CD4-positive, alpha-beta T cell (primary cell): ENCODE measurements at places on chromosomes 5 and 9.

GRCh38 chr5:138128334-138128733 is 10.9 kb downstream of the NME5 start:
- DNase-seq = no peak

- DNase-seq = no peak
These were observed 62.5 kb upstream of the DNAH5 start for GRCh38 chr5:14006823-14007520.

DNA sequence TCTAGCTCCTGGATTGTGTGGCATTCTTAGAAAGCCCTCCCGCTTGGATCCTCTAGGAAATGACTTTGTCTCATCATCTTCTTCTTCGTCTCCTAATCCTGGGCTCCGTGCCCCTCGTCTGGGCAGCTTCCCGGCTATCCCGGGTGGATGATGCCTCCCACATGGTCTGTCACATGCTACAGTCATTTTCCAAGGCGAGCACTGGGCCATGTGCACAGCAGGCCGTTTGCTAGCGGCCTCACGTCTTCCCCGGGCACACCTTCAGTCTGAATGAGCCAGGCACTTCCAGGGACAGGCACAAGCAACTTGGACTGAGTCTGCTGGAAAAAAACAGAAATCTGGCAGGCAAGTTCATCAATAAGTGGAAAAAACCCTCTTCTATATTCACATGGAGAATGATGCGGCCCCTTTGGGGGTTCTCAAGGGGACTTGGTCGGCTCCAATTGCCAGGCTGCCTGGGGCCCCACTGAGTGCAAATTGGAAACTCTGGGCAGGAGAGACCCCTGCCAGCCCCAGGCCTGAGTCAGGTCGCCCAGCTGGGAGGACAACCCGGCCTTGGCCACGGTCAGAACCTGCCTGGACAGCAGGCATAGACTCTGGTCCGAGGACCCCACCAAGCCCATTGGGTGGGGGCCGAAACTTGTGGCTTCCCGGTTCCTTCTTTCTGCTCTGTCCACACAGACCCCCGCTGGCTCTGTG is 11.1 kb upstream of the WNK2 start:
- no peak for DNase-seq

DNA sequence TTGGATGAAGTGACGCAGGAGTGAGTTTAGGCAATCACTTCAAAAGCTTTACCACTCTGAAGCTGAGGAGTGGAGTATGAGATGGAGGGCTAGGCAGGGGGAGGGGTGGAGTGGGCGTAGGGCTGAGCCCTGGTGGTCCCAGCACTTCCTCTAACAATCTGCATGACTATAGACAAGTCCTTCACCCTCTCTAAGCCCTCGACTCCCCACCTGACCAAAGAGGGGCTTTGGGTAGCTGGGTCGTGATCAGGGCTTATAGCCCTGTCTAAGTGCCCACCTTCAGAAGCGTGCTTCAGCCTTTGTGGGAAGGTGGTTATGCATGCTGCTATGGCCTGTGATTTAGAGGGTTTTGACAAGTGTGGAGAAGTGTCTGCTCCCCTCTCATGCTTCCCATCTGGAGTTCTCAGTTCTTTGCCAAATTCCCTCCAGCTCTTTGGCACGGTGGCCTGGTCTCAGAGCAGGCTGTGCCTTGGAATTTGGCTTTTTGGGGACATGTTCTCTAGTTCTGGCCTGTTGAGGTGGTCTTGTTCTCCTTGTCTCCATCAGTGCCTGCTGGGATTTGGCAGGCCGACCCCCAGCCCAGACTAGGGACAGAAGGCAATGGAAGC is 53.0 kb downstream of the ACTBL2 start:
- DNase-seq = no peak

GRCh38 chr9:137431416-137431931 is 8.3 kb downstream of the NOXA1 start:
- no peak for DNase-seq

DNA sequence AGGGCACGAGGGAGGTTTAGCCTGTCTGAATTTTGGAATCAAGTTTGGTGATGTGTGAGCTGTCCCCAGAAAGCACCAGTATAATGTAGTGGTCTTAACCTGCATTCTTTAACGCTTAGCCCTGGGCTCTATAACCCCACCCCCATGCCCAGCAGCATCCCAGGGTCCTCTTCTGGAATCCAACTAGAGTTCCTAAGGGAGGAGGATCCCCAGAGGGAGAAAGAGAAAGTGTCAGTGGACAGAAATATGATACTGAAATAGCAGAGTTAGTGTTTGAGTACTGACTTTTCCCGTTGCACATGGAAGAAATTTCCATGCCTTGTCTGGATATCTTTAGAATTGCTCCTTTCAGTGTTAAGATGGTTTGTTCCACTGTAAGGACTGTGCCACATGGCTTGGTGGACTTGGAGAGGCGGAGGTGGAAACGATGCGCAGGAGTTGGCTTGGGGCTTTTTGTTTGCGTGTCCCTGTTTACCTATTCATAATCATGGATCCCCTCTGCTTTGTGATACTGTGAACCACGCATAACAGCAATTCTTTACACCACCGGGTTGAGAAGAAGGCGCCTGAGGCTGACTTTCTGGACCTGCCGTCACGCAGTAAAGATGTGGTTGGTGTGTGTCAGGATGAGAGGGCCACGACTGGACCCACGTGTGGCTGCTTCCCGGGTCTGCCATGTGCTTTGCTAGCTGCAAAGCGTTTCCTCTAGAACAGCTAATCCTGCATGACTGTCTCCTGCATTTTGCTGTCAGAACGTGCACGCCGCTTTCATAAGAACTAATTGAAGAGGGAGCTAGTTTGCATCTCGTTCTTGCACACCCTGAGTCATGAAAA is 142.3 kb downstream of the SMARCA2 start:
- DNase-seq = peak; percentile 49

DNA sequence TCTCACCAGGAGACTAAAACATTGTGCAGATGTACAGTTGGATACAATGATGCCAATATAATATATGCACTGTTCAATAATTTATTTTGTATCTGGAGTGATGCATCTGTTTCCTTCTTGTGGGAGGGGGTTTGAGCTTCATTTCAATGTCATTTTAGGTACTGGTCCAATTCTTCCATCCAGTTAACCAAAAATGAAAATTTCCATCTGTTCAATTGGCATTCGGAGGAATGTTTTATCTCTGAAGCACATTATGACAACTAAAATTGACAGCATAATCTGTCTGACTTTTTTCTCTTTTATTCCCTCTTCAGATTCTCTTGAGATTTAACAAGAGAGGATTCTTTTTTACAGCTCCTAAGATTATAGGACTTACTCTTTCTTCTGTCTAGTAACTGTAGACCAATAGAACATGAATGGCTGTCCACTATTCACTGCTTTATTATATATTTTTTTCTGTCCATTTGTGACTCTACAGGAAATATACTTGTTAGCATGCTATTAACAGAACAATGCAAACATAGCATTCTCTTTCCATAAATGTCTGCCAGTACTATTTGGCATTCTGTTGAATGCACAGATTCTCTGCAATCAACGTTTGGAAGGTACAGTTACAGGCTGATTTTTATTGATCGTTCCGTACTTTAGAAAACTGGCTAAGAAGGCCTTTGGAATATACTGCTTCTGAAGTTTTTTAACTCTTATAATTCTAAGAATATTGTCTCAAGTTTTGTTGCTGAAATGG is 57.8 kb downstream of the NDUFAF2 start:
- DNase-seq = no peak

DNA sequence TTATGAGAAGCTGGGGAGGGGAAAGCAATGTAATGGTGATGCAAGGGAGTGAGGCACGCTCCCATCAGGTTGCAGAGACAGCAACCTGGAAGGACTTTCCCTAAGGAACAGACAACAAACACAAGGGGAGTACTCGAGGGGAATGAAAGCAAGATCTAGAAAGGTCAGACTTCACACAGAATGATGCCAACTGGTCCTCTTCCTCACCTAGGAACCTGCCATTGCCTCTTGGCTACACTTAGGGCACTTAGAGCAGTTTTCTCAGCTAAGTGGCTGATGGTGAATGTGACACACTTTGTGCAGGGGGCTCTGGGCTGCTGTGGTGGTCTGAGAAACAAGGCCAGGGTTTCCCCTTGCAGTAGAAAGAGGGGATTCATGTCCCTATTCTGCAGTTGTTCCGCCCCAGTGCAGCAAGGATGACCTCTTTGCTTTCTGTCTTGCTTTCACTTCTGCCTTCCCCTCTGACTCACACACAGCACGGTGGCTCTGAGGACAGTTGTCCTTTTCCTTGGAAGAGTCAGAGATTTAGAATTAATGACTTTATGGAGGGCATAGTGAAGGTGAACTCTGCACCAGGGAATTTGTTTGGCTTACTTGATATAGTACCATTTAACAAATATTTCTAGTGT is 394.0 kb upstream of the KLF4 start:
- no peak for DNase-seq

DNA sequence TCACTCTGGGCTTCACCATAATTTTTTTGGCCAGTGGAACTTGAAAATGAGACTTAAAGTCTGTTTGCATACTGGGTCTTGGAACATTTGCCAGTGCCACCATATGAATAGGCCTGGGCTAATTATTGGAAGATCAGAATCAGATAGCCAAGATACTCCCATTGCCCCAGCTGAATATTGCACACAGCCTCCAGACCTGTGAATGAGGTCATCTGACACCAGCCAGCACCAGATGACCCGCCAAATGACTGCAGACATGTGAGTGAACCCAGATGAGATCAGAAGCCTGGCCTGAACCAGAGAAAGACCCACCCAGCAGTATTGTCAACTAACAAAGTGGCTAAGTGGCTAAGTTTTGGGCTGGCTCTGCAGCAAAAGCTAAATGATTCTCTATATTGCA is 220.5 kb upstream of the MPDZ start:
- DNase-seq = no peak

GRCh38 chr5:154402611-154403010 is 43.2 kb upstream of the SAP30L start:
- no peak for DNase-seq

DNA sequence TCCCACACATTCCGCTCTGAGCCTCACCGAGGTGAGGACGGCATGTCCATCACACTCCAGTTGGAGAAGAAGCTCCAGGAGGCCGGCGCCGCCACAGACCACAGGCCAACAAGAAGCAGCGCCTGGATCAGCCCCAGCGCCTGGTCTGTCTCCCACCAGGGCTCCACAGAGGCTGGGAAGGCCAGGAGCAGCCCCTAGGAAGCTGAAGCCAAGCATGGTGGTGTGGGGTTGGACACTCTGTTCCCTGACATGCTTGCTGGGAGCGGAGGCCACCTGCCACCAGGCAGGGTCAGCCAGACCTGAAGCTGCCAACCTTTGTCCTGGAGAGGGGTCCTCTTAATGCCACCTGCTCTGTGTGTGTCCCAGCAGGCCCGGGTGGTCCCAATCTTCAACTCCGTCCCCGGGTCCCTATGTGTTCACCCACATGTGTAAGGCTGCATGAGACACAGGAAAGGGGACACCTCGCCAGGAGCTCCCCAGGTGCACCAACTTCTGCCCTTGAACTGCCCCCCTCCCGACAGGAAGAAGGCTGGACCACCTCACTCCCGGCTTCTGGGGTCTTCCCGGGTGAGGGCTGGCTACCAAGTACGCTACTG is 140.1 kb upstream of the PPP1R26 start:
- DNase-seq = no peak

- DNase-seq = no peak
These were observed 46.2 kb upstream of the PWWP2A start for GRCh38 chr5:160165137-160166068.

- no peak for DNase-seq
These were observed 2191.0 kb upstream of the ACO1 start for GRCh38 chr9:30193421-30193820.

- no peak for DNase-seq
These were observed 218.8 kb upstream of the NR4A3 start for GRCh38 chr9:99602854-99603253.

GRCh38 chr5:133391354-133392136 is 220.8 kb downstream of the FSTL4 start:
- DNase-seq = no peak

GRCh38 chr5:138077064-138077696 is 6.7 kb upstream of the WNT8A start:
- DNase-seq = peak; percentile 46

DNA sequence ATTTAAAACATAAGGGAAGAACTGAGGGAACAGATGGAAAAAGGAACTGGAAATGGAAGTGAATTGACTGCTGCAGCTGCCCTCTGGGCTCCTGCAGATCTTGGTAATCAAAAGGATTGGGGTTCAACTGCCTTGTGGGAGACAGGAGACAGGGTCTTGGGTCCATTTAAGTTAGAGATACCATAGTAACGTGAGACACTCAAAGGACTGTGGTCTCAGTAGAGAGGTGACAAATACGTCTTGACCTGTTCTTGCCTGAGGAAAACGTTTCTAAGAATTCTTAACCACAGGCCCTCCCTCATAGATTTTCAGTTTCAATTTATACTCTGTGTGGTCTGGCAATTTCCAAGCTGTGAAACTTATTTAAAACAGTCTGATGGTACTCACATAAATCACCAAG is 100.8 kb upstream of the DHFR start:
- no peak for DNase-seq

DNA sequence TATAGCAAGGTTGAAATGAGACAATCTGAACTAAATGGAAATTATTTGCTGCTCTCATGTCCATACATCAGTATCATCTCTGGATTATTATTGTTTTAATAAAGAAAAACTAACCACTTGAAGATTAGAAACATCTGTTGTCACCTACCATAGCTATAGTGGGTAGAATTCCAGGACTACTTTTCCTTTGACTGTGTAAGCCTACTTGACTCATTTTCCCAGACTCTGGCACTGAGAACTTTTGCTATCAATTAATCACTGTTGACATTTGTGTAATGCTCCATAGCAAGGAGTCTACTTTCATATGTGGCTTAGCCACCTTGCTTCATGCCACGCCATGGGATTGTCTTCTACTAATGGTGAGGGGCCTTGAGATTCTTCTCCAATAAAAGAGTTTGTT is 59.9 kb upstream of the ARRDC3 start:
- DNase-seq = no peak

- DNase-seq = no peak
These were observed 55.9 kb downstream of the FNBP1 start for GRCh38 chr9:129987047-129987446.

- DNase-seq = no peak
These were observed 489.8 kb downstream of the SEMA5A start for GRCh38 chr5:9056046-9056445.

DNA sequence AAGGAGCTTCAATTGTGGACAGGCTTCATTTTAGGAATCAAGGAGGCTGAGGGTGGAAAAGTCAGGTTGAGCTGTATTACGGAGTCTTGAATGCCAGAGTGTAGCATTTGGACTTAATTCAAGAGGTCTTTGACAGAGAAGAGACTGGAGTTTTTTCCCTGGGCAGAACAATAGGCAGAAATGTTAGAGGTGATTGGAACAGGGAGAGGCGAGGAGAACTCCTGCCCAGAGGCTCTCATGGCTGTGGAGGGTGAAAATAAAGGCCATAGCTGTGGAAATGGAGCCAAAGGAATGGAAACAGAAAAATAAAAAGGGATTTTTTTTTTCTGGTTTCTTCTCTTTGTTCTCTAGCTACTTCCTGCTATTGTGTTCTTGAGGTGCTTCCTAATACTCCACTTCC is 3.7 kb upstream of the IFNB1 start:
- no peak for DNase-seq

DNA sequence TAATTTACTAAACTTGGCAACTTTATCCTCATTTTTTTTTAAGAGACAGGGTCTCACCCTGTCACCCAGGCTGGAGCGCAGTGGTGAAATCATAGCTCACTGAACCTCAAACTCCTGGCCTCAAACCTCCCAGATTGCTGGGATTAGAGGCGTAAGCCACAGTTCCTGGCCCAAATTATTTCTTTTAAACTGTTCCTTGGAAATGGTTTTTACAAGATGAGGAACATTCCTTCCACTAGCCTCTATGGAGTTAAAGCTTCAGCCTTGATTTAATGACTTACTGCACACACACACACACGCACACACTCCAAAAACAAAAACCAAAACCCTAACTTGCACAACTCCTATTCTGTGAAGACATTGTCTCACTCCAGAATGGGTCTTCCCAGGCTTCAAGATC is 77.2 kb upstream of the TARS1 start:
- no peak for DNase-seq
